Epithelial cell of esophagus (primary cell): ENCODE measurements at places on chromosomes 5 and 9.

DNA sequence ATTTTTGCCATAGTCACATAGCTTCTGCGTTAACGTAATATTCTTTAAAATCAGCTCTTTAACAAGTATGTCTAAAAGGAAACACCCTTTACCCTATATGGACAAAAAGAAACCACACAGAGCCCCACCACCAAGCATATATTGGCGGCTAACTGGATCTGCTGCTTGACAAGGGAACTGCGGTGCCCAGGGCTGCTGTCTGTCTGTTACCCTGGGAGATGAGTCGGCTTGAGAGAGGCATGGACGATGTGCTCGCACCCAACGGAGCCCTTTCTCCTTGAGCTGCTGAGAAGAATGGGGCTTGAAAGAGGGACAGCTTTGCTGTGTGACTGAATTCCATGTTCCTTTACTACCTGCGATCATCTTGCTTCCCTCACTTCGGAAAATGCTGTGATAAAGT lies 158.6 kb upstream of the SHB start:
- peak; percentile 69 for DNase-seq

DNA sequence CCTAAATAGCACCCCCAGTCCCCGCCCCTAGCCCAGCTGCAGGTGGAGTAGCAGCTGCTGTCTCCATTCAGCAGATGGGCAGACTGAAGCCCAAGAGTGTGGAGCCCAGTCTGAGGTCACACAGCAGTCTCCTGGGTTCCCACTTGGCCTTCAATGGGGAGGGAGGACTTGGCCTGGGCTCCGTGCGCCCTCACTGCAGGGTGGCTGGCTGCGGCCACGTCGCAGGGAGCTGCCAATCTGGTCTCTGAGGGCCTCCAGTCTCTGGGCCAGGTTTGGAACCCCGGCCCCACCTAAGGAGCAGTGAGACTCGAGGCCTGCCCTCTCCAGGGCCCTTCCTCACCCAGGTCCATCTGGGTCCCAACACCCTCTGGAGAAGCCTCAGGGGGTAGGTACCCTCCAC lies 7.4 kb downstream of the KIF12 start:
- DNase-seq, result no peak

DNA sequence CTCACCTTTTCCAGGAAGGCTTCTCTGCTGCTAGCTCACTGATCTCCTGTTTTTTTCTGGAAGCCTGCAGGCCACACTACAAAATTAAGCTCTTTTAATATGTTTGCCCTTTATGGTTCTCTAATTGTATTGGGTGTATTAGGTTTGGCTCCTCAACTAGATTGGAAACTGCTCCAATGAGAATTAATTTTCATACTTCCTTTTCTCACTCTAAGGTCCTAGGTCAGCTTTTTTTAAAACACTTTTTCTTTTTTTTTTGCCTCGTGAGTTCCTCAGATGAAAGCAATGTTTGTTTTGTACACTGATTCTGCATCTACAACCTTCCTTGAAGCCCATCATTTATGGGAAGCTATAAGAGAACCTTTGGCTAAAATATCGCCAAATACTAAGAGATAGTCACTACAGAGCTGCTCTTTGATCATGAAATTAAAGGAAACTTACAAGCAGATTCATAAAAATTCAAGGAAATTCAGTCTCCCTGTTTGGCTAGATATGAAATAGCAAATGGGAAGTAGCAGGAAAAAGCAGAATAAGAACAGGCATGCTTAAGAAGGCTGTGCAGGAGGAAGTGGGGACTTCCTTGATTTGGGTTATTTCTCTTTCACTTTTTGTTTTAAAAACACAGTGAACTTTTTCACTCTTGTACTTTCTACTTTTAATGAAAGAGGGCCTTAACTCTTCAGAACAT lies 55.2 kb upstream of the FYB1 start:
- DNase-seq, result no peak

DNA sequence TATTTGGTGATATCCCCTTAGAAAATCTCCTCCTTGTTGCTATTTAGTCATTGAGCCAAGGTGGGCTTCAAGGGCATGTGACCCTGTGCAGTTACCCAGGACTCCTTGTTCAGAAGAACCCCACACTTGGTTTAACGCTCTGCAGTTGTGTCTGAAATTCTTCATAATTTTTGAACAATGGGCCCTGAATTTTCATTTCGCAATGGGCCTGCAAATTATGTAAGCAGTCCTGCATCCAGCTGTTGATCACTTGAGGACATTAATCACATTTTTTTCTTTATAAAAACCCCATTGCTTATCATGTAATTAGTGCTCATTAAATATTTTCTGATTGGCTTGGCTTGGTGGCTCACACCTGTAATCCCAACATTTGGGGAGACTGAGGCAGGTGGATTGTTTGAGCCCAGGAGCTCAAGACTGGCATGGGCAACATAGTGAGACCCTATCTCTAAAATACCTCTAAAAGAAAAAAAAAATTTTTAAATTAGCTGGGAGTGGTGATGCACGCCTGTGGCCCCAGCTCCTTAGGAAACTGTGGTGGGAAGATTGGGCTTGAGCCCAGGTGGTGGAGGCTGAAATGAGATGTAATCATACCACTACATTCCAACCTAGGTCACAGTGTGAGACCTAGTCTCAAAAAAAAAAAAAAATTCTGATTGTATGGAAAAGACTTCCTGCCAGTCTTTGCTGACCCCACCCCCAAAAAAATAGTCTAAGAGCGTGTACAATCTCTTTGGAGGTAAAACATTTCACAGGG lies 194.2 kb upstream of the HAPLN1 start:
- DNase-seq, result no peak

- DNase-seq, result peak; percentile 69
Observed at GRCh38 chr5:132419502-132420468, 50.3 kb downstream of the SLC22A5 start.

DNA sequence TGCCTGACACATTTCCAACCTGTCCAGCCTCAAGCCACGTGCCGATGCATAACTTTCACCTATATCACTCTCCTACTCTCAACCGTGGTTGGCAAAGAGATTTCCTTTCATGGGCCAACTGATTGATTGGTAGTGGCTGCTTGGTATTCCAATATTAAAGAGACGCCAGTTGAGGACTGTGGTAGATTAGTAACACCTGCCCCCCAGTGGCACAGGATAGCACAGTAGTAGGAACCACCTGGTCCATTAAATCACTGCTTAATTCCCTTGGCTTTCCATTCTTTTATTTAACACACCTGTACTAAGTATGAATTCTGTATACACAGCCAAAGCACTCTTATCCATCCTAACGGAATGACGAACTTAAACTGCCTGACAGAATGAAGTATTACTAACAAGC lies 19.1 kb upstream of the FOXB2 start:
- no peak for DNase-seq

DNA sequence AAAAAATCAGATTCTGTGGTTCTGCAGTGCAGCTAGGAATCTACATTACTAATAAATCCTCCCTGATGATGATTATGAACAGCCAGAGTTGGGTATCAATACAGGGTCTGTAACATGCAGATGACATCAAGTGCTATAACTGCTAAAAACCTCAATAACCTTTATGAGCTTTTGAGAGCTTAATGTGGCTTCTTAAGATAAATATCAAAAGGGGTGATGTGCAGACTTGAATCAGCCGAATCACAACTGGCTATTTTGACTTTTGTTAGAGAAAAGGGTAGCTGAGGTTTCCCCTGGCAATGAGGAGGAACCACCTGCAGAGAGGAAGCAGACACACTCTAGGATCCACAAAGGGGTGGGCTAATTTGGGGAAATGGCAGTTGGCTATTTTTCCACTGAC lies 30.2 kb downstream of the CAPSL start:
- no peak for DNase-seq

- no peak for DNase-seq
Observed at GRCh38 chr9:122860319-122861142, 32.1 kb upstream of the PDCL start.

DNA sequence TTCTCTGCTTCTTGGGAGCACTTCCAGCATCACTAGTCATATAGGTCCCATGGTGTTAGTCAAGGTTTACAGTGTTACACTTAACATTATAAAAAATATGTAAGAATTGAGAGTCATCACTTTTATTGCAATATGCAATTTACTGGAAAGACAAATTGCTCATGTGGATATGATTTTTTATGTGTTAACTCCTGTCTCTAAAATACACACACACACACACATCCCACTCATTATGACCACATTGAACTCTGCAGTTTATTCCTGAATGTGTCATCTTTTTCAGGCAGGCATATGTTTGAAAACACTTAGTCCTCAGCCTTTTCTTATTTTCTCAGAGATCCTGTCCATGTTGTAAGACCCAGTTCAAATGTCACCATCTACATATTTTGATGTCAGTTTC lies 148.5 kb upstream of the MRPS30 start:
- DNase-seq, result peak; percentile 38

DNA sequence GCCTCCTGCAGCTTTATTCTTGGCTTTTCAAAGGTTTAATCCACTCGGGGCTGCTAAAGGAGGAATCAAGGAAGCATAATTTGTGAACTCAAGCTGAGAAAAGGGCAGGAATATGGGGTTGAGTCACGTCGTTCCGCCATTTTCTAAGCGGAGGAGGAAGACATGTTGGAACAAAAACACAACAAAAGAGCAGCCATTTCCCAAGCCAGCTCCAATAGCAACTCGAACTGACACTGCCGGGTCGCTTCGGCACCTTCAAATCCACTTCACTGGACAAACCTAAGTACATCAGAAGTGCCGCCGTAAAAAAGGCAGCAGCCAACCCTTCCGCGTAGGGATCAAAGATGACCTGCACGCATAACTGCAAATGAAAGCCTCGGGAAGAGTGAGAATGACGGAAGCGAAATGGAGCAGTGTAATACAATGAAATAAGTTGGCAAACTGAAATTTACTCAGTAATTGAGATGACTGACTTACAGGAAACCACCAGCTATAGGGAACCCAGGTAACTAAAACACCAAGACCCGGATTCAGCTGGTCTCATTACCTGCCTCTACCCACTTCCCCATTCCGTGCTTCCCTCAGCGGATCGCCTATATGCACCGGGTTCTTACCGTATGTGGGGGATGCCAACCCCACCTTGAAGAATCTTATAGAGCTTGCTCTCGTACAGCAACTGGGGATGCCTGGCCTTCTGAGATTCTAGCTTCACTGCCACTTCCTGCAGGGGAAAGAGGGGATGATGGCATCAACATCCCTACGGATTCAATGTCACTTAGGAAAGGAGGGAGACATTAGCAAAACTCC lies 1.6 kb downstream of the CSNK1A1 start:
- peak; percentile 81 for DNase-seq

- DNase-seq, result no peak
Observed at GRCh38 chr5:99059685-99060084, 130.9 kb upstream of the CHD1 start.

- DNase-seq, result no peak
Observed at GRCh38 chr5:170484847-170485615, 18.8 kb upstream of the KCNIP1 start.

DNA sequence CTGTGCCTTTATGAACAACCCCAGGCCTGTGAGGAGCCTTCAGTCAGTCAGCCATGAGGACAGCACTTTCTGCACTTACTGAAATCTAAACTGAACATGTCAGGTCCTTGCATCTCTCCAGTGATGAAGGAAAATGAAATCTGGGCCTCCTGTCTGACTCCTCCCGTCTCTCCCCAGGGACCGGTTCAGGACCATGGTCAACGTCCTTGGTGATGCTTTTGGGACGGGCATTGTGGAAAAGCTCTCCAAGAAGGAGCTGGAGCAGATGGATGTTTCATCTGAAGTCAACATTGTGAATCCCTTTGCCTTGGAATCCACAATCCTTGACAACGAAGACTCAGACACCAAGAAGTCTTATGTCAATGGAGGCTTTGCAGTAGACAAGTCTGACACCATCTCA lies 77.0 kb upstream of the PLPP6 start:
- DNase-seq, result no peak

- no peak for DNase-seq
Observed at GRCh38 chr9:76013809-76014208, 123.3 kb downstream of the PCSK5 start.

- no peak for DNase-seq
Observed at GRCh38 chr9:100029251-100029650, 69.5 kb downstream of the ERP44 start.

DNA sequence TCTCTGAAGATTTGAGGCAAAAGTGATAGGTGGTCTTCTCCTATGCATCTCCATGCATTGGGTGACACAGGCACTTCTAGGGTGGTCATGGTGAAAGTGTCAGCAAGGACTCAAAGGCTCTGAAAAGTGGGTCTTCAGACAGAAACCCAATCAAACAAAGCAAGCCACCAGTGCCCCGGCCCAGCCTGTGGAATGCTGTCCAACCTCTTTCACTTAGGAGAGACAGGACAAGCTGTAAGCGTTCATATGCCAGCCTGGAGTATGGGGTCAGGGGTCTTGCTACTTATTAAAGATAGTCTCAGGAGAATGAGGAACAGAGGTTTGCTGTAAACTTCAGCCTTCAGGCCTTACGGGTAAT lies 324.5 kb downstream of the GADD45G start:
- no peak for DNase-seq

GRCh38 chr5:176856746-176857145 lies 42.4 kb downstream of the HK3 start:
- no peak for DNase-seq

GRCh38 chr5:120913396-120913795 lies 449.3 kb downstream of the PRR16 start:
- DNase-seq, result no peak

GRCh38 chr9:19456426-19456825 lies 47.6 kb downstream of the ACER2 start:
- DNase-seq, result no peak

DNA sequence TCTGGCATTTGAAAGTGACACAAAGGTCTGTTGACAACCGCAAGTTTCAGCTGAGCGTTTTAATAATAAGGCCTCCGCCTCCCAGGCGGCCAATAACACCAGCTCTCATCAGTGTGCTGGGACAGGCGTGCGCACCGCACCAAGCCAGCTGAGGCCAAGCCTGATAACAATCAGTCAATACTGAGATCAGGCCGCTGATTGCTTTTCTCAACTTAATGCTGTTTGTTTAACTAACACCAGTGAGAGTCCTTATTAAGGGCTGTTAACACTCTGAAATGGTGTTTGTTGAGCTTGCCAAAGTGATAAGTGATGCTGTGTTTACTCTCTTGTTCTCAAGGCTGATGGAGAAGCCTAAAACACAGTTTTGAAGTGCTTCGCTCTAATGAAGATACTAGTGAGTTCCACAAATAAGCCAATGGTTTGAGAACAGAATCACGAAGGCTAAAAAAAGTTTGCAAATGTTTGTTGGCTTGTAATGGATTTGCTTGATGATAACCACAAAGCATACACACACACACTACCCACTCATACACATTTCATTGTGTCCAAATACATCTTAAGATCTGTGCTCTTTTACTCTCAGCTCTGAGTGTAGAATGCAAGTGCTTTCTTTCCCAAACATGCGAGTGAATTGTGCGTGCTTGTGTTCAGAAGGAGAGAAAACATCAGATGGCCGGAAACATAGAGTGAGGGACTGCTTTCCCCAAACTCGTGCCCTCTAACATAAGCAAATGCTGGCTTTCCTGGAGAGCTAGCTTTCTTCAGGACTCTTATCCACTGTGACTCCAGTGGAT lies 330.4 kb upstream of the KLF4 start:
- DNase-seq, result no peak
